Bronchial epithelial cell (primary cell): ENCODE measurements at places on chromosomes 3 and 15.
A peak's percentile ranks its signal among the peaks of the same experiment; 100 is the strongest.

- no peak for DNase-seq
Observed at GRCh38 chr15:96355568-96356187, 25.2 kb downstream of the NR2F2 start.

DNA sequence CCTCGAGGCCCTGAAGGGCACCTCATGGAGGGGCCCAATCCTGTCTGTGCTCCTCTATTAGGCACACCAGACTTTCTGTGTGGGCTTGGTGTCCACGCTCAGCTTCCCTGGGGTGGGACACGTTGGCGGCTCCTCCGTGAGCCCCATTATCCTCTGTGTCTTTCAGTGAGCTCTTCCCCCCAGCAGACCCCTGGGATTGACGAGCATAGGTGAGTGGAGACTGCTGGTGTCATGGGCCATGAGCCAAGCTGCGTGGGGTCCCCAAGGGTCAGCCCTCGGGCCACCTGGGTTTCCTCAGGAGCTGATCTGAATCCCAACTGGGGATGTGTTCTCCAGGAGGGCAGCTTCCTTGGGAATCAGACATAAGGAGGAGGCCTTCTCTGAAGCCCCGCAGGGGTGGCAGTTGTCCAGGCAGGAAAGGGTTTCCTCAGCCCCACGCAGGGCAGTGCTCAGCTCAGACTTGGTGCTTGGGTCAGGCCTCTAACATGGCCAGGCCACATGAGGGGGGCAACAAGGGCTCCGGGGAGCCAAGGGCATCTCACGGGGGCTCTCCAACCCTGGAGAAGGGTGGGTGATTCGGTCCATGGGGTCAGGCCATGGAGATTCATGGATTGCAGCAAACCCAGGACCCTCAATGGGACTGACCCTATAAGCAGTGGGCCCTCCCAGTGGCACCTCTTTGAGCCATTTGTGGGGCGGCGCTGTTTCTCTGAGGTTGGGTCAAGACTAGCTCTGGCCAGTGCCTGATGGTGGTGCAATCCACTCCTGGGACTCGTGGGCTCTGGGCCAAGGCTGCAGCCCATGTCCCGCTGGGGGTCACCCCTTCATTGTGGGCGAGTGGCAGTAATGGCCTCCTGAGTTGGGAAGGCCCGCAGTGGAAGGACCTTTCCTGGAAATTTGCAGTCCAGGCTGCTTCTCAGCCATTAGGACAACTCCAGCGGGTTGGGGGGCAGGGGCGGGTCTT, 222.5 kb downstream of the SNRPN start:
- no peak for DNase-seq

DNA sequence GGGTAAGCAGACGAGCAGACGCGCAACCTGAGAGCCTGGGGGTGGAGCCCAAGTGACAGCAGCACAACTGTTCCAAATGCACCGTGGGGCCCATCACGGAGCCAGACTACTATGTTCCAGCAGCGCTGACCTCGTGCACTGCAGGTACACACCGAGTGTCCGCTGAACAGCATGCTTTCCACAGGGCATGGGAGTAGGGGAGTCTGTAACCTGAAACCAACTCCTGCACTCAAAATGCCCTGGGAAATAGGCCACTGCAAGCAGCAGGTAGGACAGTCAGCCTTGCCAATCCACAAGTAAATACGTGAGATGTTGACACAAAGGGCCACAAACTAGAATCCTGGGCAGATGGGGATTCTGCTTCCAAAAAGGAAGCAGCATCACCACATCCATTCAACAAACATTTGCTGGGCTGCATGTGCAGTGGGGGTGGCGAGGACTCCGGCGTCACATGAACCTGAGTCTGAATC, 73.9 kb downstream of the TBC1D2B start:
- no peak for DNase-seq

DNA sequence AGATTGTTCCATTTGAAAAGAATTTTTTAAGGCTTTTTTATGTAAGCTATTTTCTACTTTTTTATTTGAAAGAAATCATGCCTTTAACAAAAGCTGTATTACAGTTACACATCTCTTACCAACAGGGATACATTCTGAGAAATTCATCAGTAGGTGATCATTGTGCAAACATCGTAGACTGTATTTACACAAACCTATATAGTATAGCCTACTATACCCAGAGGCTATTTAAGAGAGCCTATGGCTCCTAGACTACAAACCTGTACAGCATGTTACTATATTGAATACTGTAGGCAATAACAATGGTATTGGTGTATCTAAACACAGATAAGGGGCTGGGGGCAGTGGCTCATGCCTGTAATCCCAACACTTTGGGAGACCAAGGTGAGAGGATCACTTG, 43.1 kb downstream of the PEAK1 start:
- DNase-seq = peak; percentile 12

DNA sequence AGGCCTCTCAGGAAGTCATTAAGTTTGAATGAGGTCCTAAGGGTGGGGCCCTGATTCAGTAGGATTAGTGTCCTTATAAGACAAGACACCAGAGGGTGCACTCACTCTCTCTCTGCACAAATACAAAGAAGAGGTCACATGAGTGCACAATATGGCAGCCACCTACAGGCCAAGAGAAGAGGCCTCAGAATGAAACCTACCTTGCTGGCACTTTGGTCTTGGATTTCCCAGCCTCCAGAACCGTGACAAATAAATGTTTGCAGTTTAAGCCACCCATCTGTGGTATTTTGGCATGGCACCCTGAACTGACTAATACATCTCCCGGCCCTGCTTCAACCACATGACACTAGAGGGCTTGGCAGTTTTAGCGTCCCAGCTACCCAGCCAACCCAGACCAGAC, 73.9 kb upstream of the CHRNB4 start:
- peak; percentile 49 for DNase-seq

DNA sequence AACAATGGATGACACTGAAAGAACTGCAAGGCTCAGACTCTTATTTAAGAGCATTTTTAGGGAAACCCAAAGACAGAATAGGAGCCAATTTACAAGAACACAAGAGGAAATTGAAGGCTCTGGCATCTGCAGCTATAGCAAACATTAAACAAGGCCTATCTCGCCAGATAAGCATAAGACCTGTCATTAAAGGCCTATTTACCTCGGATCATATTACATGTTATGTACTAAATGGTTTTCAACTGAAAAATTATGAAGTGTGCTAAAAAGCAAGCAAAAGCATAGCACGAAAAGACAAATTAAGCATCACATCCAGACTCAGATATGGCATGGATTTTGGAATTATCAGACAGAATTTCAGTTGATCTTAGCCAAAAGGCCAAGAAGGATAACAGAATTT, 617.1 kb downstream of the SQOR start:
- DNase-seq = no peak

GRCh38 chr3:167095976-167096375, 284.1 kb downstream of the ZBBX start:
- DNase-seq = no peak

DNA sequence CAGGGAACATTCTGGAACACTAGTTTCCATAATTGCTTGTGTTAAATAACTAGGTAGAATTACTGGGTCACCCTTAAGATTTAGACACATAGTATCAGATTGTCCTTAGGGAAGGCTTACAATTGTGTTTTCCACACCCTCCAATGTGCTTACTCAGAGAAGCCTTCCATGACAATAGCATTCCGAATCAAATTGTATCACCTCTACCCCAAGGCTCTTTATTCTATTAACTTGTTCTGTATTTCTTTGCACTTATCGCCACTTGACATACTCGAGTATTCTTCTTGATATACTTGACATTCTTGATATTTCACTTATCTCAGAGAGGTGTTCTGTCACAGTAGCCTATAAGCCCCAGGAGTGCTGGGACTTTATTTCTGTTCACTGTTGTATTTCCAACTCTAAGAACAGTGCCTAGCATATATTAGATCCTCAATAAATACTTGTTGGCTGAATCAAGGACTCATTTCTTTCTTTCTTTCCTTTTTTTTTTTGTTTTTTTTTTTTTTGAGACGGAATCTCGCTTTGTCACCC, 238.9 kb upstream of the PDZRN3 start:
- DNase-seq = no peak

- DNase-seq = no peak
Observed at GRCh38 chr3:196998966-196999760, 30.5 kb downstream of the MELTF start.

- DNase-seq = peak; percentile 40
Observed at GRCh38 chr15:40722934-40723333, 28.0 kb downstream of the RAD51 start.

DNA sequence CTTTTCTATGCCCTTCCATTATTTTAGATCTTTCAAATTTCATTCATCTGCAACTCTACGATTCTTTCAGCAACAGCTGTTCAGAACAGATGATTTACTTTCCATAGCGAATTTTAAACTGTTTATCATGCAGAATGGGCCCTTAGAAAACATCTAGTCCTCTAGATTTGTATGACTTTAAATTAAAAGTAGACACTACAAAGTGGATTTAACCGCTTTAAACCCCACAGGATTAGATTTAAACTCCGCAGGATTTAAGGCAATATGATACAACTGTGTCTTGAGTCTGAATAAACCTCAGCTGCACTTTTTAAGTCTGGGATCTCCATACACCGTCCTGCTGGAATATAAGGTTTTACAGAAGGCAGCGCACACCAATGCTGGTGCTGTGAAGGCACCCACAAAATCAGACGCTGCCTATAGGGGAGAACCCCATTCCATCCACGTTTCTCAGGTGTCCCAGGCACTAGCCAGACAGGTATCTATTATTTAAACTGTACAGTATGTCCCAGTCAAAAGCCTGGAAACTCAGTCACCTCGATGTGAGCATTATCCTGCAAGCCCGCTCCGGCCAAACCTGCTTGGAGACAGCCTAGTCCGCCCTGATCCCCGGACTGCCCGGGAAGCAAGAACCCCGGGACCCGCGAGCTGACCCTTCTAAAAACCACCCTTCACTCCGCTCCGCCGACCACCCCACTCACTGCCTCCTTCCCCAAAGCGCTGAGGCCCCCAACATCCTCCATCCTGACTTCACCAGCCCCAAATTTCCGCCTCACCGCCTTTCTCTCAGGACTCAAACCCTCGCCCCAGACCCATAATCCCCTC, 768 bp downstream of the ANO10 start:
- peak; percentile 17 for DNase-seq

- no peak for DNase-seq
Observed at GRCh38 chr15:79372428-79372827, 59.7 kb upstream of the MINAR1 start.

DNA sequence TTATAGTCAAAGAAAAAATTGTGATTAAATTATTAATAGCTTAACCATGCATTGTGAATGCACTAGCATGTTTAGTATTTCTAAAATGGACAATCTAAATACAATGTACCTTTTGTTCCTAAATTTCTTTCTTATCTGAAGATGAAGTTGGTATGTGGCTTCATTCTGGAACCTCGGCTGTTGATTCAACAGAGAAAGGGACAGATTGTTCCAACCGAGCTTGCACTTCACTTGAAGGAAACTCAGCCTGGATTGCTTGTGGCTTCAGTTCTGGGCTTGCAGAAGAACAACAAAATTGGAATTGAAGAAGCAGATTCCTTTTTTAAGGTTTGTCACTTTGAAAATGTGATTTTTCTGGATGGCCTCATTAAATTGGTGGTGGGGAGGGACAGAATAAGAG, 32.6 kb downstream of the HPS3 start:
- DNase-seq = no peak

DNA sequence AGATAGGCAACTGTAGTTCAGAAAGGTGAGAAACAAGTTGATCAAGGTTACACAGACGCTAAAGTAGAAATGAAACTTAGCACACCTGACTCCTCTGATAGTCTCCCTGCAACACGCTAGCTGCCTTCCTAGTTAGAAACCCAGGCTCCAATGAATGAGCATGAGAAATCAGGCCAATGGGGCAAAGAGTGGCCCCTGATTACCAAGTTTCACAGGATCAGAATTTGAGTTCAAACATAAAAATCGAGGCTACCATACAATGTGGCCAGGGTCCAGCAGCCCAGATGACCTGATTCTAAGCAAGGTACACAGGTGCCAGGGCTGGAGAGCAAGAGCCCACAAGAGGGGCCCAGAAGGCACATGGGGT, 7.7 kb downstream of the PLD1 start:
- DNase-seq = no peak

- peak; percentile 91 for DNase-seq
Observed at GRCh38 chr15:40238532-40239403, at the start of gene PAK6. TSS of gene PAK6 (plus strand) at chr15:40239063. CDS start at chr15:40264786, 25,723 bp downstream.

DNA sequence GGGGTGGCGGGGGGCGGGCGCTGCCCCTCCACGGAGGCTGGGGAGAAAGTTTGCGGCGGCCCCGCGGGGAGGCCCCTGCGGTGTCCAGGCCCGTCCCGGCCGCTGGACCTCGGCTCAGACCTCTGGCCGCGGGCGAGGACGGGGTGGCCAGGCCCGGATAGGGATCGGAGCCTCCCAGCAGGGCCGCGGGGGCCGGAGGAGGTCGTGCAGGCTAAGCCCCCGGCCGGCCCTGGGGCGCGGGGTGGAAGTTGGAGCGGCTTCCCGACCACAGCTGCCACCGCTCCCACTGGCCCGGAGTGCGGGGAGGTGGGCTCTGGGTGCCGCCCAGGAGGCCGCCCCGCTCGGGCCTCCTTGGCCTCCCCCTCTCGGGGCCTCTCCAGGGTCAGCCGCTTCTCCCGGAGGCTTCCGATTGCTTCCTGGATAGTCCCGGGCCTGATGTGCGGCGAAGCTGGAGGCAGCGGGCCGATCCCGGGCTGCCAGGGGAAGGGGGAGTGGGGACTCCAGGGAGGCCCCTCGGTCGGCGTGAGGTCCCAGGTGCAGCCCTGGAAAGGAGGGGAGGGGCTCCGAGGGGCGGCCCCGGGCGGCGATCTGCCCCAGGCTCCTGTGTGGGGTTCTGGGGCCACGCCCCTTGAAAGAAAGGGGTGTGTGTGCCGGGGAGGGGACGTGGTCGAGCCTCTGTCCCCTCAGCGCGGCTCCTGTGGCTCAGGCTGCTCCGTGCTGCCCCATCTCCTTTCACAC, 907 bp downstream of the PLXNA1 start:
- DNase-seq = no peak

- DNase-seq = no peak
Observed at GRCh38 chr3:54262541-54262940, 140.2 kb downstream of the CACNA2D3 start.

DNA sequence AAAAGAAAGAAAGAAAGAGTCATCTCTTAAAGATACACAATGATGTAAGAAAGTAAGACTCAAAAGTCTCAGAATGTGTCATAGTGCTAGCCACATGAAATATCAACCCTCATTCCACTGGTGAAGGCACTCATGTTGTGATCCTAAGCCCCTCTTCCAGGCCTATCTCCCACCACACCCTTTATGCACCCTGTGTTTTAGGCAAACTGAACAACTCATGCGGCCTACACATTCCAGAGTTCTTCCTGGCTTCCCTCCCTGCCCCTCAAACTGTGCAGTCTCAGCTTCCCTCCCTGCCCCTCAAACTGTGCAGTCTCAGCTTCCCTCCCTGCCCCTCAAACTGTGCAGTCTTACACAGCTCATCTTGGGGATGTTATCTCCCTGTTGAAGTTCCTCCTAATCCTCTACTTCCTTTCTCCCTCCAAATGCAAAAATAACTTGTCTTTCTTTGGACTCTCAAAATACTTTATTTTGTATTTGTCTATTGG, 69.0 kb upstream of the FNDC3B start:
- no peak for DNase-seq

- peak; percentile 92 for DNase-seq
Observed at GRCh38 chr15:33296856-33297255, 13.9 kb upstream of the RYR3 start.

- DNase-seq = no peak
Observed at GRCh38 chr15:101542306-101543025, 53.0 kb upstream of the PCSK6 start.
